ENCODE measurements at places on chromosomes 12 and 14. TPM values are rescaled to one million over a fixed set of nuclear protein-coding genes. Genes with fewer than 3 reads are reported as not detected.

- no peak for DNase-seq
These were observed 6.1 kb downstream of the TM7SF3 start for GRCh38 chr12:27008081-27008480.

- DNase-seq, result no peak
These were observed 148.9 kb downstream of the GRIP1 start for GRCh38 chr12:66529934-66530333.

GRCh38 chr12:95882873-95883272 is 24.1 kb downstream of the SNRPF start:
- DNase-seq, result no peak

DNA sequence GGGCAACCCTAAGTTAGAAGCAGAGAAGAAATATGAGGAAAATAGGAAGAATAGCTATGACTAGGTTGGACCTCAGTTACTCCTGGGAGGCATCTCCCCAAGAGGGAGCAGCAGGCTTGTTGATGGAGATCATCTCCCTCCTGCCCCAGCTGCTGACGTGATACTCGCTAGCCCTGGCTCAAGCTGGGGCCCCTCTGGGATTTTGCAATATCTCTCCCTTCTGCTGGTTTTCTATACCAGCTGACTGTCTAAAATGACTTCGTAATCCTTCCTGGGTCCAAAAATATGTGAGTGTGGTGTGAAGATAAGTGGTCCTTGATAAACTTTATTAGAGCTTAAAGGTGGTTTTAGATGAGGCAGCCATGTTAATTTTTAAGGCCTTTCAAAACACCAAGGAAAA is 4.5 kb upstream of the HECTD4 start:
- DNase-seq, result no peak

GRCh38 chr12:14612250-14612649 is 44.6 kb upstream of the PLBD1 start:
- DNase-seq, result no peak

Gene ACSS3
- total RNA-seq, result not detected
